ENCODE measurements at places on chromosomes 2 and 18. TPM values are rescaled to one million over a fixed set of nuclear protein-coding genes. Genes with fewer than 3 reads are reported as not detected.

DNA sequence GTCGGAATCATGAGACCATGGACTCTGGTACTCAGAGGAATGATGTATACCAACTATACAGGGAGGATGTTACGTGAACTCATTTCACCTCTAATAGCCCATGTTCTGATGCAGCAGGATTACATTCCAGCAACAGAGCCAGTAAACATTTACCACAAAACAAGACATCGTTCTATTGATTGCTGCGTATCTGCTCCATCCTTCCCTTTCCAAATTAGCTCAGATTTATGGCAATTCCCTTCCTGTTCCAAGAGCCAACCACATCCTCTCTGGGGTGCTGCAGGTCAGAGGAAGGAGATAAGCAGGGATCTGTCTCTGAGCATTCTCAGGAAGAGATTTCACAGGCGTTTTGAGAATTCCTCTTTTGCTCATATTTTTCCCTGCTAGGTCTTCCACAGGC lies 98.3 kb downstream of the KLF7 start:
- peak; percentile 5 for DNase-seq

DNA sequence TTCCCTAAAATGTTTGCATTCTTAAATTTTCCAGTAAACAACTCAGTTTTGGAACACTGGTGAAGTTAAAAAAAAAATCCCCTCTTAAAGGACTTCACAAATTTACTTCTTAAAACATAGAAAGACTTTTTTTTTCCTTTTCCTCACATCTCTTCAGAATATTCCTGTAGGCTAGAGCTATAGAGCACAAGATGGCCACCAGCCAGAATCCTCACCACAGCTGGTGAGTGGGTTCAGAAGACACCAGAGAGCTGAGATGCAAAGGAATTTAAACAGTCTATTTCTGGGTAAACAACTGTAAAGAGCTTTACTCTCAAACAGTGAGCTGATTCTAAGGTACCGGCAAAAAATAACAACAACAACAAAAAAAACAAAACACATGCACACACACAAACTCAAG lies 252.8 kb downstream of the LRP1B start:
- DNase-seq: peak; percentile 20

DNA sequence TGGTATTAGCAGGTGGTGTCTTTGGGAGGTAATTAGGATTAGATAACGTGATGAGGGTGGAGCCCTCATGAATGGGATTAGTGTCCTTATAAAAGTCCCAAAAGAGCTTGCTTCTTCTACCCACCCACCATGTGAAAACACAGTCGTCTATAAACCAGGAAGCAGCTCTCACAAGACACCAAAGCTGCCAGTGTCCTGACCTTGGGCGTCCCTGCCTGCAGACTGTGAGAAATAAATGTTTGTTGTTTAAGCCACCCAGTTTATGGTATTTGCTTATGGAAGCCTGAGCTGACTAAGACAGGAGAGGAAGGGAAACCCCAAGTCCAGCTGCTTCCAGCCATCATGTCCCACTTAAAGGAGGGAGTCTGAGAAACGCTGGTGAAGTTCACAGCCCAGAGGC lies 13.6 kb downstream of the ADI1 start:
- DNase-seq: no peak

GRCh38 chr2:160752475-160753330 lies 259.1 kb upstream of the RBMS1 start:
- peak; percentile 53 for DNase-seq

- DNase-seq: no peak
Observed at GRCh38 chr2:69939722-69940121, 21.7 kb downstream of the ASPRV1 start.

GRCh38 chr2:101387151-101387834 lies at the start of gene CREG2:
Gene CREG2, minus strand, starts transcription at chr2:101387503. Its CDS starts 46 bp downstream, at chr2:101387457.
- peak; percentile 63 for DNase-seq

DNA sequence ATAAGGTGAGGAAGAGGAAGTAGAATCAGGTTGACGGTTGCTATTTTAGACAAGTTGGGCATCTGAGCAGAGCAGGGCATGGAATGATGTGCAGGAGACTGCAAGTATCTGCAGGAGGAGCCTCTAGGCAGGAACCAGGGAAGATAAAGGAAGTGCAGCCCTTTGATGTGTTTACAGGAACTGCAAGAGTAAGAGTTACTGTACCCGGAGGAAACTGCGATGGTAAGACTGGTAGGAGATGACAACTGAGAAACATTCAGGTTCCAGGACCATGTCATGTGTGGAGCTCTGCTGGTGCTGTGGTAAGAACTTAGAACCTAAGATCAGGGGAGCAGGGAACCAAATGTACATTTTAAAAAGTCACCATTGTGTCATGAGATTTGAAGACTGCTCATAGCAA lies 134.3 kb upstream of the STON1 start:
- no peak for DNase-seq

- DNase-seq: no peak
Observed at GRCh38 chr2:28342081-28342967, 50.3 kb upstream of the FOSL2 start.

DNA sequence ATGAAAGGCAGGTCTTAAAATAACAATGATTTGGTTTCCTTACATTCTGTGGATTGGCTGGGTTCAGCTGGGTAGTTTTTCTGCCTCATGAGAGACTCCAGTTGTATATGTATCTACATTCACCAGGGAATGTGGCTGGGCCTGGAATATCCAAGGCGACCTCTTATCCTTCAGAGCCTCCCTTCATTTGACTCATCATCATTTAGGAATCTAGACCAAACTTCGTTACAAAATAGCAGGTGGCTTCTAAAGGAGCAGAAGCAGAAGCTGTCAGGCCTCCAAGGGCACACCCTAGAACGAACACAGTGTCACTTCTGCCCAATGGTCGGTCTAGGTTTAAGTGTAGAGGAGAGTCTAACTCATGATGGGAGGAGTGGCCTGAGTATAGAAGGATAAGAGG lies 204.2 kb downstream of the EN1 start:
- DNase-seq: no peak

GRCh38 chr2:162126111-162126519 lies 25.9 kb downstream of the GCG start:
- peak; percentile 15 for DNase-seq

DNA sequence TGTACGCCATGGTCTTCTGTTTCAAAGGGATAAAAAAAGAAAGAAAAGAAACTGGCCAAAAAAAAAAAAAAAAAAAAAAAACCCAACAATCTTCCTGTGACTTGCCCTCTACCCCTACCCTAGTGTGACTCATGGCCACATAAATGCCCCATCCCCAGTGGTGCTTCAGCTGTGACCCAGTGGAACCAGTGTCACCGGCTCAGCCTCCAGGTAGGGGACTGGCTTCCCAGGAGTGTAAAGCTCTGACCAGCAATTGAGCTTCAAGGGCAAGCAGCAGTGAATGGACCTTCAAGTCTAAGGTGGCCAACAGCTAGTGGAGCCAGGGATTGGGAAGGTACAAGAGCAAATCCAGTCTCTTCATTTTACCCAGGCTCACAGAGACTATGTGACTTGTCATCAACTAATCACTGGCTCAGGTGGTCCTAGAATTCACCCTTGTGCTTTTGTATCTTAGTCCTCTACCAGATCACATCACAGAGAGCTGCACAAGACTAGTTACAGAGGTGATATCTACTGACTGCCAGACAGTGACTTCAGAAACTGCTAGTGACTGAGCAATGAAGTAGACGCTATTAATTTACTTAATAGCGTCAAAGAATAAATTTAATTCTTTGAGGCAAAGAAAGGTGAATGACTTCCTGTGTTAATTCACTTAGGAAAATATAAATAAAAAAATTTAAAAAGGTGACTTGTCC lies 1.3 kb upstream of the TGFBRAP1 start:
- DNase-seq: no peak

DNA sequence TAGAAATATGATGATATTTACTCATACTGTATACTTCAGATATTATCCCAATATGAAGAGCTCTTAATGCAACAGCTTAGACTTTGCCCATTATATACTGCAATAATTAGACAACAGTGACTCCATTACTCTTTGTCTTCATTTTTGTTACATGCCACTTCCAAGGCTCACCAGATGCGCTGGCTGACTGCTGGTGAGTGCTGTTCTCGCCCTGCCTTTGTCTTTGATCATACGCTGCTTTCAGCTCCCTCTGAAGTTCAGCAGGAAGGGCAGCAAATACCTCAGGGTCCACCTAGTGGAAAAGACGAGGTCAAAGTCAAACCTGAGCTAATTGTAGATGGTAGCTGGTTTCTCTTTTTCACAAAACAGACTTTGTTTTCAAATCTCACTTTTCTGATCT lies 66.3 kb downstream of the EIF5B start:
- no peak for DNase-seq

DNA sequence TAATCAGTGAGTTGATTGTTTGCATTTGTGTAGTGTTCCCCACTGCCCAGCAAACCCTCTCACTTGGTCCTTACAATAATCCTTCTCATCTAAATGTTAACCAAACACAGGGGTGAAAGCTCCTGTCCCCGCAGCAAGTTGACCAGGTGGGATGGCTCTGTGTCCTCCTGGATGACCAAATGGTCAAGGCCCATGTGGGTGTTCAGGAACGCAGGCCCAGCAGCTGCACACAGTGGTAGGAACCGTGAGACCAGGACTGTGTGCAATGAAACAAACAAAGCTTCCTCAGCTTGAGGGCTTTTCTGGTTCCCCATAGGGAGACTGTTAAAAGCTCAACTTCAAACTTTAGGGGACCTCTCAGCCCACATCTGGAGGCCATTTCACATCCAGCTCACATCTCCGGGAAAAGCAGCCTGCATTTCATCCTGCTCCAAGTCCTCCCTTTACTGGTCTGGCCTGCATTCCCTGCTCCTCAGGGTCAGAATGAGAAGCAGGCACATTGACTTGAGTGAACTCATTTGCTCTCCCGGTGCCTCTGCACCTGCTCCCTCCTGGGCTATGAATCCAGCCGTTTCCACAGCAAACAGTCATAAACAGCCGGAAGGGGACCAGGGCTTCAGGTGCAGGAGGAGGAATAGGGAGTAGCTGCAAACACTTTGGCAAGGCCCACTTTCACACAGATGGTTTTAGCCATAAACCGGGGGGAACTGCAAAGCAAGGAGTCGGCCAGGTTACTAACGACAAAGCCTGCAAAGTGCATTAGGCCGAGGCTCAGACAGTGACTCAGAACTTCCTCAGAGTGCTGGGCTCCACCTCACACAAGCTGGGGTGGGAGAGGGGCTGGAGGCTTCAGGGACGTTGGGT lies 144.7 kb downstream of the CAPN13 start:
- no peak for DNase-seq

GRCh38 chr2:128368437-128369107 lies 49.9 kb upstream of the HS6ST1 start:
- peak; percentile 12 for DNase-seq

DNA sequence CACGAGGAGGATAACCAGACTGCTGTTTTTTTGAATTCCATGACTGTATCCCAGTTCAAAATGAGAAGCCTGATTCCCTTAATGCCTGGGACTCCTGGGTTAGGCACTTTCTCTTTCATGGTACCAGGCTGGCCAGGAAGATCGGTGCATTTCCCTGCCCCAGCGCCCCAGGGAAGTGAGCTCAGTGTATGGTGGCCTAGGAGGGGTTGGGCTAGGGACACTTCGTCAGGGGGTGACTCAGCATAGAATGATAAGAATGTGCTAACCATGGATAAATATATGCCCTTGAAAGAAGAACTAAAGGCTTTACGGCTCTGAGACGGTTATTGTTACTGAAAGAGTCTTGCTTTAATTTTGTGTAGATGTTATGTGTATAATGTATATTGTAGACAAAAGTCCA lies 27.5 kb upstream of the FAM237A start:
- DNase-seq: no peak

GRCh38 chr2:59232394-59233165 lies 991.5 kb upstream of the FANCL start:
- DNase-seq: no peak

GRCh38 chr18:24659827-24660720 lies 199.6 kb downstream of the HRH4 start:
- peak; percentile 97 for DNase-seq

- DNase-seq: no peak
Observed at GRCh38 chr2:113930448-113930847, 40.6 kb downstream of the ACTR3 start.

- DNase-seq: no peak
Observed at GRCh38 chr2:118968961-118969733, 27.2 kb downstream of the MARCO start.

- peak; percentile 36 for DNase-seq
Observed at GRCh38 chr2:235654103-235654813, 160.4 kb downstream of the AGAP1 start.

DNA sequence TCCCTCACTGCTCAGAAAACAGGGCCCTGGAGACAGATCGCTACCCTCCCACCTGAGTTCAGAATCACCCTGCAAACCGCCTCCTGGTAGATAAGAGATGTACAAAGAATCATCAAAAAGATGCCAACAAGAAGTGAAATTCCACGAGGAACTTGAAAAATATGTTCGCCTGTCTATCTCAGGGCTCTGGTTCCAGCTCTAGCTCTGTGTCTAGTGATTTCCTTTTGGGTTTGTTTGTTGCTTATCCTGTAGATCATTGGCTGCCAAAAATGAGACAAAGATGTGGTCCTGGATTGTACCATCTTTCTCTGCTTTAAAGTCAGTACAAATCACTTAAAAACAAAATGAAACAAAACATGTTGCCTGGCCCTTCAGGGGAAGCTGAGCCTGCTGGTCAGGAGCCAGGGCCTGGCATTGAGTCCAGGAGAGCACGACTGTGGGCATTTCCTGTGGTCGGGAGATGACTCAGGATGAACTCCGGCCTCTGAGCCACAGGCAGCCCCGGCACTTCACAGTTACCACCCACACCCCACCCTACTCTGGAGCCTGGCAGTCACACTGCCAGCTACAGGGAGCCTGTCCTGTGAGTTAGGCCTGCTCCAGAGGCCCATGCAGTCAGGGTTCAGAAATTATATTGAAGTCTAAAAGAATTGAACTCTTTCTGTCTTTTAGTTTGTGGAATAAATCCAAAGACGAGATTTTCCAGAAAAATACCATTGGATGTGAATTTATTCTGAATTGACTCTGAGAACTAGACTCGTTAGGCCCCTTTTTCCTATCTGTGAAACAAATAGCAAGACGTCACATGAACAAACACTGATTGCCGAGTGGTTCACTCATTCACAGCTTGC lies 8.0 kb upstream of the ITGB6 start:
- DNase-seq: no peak

GRCh38 chr2:201234663-201235135 lies 25.6 kb upstream of the CASP8 start:
- no peak for DNase-seq

GRCh38 chr18:49905771-49906170 lies 92.4 kb upstream of the ACAA2 start:
- DNase-seq: no peak

The YPEL5 gene
- 57.2 TPM for polyA plus RNA-seq

The SPC25 gene
- polyA plus RNA-seq: 0.77 TPM

The CYP27C1 gene
- 0.04 TPM for polyA plus RNA-seq

The ITPRIPL1 gene
- 0.33 TPM for polyA plus RNA-seq

The CTAGE1 gene
- polyA plus RNA-seq: not detected

The CHMP1B gene
- 34.6 TPM for polyA plus RNA-seq

The POMC gene
- 4.2 TPM for polyA plus RNA-seq

The ASB18 gene
- not detected for polyA plus RNA-seq

The AMER3 gene
- polyA plus RNA-seq: not detected

The CCDC74B gene
- polyA plus RNA-seq: 8.2 TPM

The GAL3ST2 gene
- not detected for polyA plus RNA-seq

The TTN gene
- polyA plus RNA-seq: 11.2 TPM

The NAT8 gene
- polyA plus RNA-seq: not detected

The SLC5A7 gene
- polyA plus RNA-seq: 0.06 TPM

The PTGR3 gene
- 10.1 TPM for polyA plus RNA-seq

The FLACC1 gene
- 1.0 TPM for polyA plus RNA-seq

The CYBRD1 gene
- polyA plus RNA-seq: 25.2 TPM
